ENCODE measurements at places on chromosomes 6 and 20. TPM values are rescaled to one million over a fixed set of nuclear protein-coding genes. Genes with fewer than 3 reads are reported as not detected.

The NAPB gene
- total RNA-seq, result 28.5 TPM

The SNHG17 gene
- 37.3 TPM for total RNA-seq

The PPT2 gene
- total RNA-seq, result 31.9 TPM

The HLA-DPA1 gene
- 82.3 TPM for total RNA-seq

DNA sequence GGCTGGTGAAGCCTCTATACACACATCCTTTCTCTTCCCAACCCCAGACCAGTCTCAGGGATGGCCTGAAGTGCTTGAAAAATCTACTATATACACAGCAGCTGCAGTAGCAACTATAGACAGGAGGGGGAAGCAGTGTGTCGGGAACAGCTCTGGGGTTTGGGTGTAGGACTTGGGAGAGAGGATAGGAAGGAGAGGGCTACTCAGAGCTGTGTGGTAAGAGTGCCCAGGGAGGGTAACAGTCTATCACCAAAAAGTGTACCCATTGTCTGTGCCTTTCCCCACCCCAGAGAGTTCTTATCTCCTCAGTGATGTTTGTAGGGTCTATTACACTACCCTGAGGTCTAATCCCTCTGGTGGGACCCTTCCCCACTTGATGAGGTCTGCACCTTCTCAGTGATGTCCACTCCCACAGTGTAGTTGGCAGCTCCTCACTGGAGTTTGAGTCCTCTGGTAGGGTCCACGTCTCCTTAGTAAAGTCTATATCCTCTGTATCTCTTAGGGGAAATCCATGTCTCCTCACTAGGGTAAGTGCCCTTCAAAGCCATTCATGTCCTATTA is 1.5 kb upstream of the GGT7 start:
- no peak for DNase-seq

- no peak for DNase-seq
These were observed 231.0 kb upstream of the RAB32 start for GRCh38 chr6:146312608-146313007.

GRCh38 chr20:15643713-15644112 is 929.5 kb downstream of the KIF16B start:
- DNase-seq, result no peak

The GNMT gene
- 1.5 TPM for total RNA-seq

DNA sequence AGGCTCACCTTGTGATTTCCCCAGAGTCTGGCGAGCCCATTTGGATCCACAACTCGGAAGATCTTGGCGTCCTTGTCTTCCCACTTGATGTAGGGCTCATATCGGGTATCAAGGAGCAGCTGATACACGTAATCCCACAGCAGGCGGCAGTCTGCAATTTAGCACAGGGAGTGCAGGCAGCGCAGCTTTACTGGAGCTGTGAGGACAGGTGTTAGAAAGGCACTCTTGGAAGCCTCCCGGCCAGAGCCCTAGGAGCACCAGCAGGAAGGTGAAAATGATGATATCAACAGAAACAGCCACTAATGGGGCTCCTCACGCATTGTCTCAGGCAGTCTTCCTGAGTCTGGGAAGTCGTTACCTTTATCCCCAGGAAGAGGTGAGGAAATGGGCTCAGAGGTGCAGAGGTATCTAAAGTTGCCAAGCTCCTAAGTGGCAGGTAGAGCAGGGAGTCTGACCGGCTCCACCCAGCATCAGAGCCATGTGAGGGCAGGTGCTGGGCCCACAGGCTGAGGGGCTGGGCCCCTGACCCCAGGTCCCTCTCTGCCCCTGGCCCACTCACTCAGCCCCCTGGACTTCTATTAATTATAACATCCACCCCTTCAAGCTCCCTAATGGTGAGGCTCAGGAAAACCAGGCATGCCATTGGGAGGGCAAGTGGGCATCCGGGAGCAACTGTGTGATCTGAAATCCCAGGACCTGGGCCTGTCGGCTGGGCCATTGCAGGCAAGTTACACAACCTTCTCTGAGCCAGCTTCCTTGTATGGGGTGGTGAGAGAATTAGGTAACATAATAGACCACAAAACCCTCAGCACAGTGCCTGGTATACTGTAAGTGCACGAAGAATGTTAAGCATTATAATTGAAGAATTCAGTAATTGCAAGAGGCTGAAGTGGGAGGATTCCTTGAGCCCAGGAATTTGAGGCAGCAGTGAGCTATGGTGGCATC is 18.3 kb downstream of the ETV7 start:
- DNase-seq, result no peak

GRCh38 chr6:33634946-33635345 is 13.8 kb downstream of the ITPR3 start:
- no peak for DNase-seq

The RNF144B gene
- total RNA-seq, result 6.9 TPM

- DNase-seq, result no peak
These were observed 163.4 kb upstream of the HEY2 start for GRCh38 chr6:125586074-125586473.

The ANKRD6 gene
- 13.3 TPM for total RNA-seq

- DNase-seq, result no peak
These were observed 36.4 kb downstream of the HFE start for GRCh38 chr6:26123675-26123946.

GRCh38 chr6:165864925-165865324 is 201.9 kb upstream of the PDE10A start:
- DNase-seq, result no peak

DNA sequence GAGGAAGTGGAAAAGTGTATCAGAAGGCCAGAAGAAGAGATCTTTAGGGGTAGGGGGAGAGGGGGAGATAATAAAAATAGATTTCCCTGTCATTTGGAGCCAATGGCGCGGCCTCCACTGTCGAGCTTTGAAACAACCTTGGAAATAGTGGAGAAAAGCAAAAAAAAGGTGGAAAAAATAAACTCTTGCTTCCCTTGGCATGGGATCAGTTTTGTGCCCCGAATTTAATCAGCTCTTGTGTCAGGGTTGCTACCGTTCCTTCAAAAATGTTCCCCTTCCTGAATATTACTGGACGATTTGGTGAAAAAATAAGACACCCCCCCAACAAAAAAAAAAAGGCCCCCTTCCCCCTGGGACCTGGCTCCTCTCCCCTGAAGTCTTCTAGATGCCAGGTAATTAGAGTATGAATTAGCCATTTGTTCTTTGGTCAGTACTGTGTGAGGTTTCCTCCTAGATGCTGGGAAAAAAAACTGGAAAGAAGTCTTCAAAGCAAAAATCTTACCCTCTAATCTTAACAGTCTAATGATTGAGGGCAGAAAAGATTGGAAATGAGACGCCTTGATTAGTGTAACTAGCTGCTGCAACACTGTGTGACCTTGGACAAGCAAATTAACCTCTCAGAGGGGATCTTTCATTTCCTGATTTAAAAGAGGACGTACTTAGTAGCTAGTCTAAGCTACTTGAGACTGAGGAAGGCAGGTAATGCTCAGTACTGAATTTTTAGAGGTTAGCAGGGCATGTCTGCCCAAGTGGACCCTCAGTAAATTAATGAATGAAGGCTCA is 872 bp upstream of the RBM39 start:
- DNase-seq, result no peak

Data from vagina (tissue), 2 donors.